ENCODE measurements at places on chromosomes 5 and 9.

- DNase-seq = no peak
These were observed 21.0 kb upstream of the ALDH1B1 start for GRCh38 chr9:38371495-38371894.

DNA sequence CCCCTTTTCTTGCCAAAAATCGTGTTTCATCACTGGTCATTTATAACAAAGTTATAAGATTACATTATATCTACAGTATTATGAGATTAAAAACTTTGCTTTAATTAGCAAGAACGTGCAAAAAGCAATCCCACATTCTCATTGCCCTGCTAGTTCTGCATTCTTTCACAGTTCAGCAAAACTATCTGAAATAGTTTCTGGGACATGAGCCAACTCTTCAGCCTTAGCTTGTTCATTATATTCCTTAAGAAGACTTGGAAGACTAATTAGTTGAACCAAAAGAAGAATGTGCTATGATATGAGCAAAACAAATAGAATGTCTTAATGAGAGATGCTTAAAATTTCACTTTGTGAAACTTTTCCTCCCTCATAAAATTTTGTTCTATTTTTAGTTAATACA, 76.7 kb downstream of the ITGA1 start:
- no peak for DNase-seq

- DNase-seq = no peak
These were observed 7.0 kb downstream of the UBE2QL1 start for GRCh38 chr5:6455571-6456200.

DNA sequence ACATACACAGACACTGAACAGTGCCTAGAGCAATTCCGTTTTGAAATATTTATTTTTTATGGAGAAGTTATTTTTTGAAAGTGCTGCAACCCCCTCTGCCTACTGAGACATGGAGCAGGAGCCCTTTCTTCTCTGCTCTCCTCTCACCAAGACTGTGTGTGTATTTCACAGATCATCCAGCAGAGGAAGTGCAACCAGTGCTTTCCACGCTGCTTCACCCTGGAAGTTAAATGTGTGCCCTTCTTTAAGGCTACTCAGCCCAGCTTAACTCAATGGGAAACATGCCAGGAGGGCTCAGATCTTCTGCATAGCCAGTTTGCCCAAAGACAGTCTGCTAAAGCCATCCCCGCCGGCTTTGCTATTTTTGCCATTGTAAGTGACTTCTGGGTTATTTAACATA, 606.3 kb downstream of the TLE1 start:
- no peak for DNase-seq

DNA sequence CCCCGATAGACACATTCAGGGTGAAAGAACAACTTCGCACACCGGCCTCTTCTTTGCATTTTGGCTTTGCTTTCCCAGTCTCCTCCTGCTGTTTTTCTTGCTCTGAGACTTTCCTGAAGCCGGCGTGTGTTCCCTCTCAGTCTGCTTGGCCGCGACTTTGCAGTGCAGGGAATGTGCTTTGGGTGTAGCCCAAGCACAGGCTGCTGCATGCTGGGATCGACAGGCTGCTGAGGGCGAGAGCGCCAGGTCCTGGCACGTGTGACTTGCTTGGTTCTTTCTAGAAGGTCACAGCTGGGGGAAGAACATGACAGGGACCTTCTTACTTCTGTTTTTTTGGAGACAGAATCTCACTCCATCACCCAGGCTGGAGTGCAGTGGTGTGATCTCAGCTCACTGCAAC, 40.6 kb downstream of the TENT4A start:
- DNase-seq = no peak

DNA sequence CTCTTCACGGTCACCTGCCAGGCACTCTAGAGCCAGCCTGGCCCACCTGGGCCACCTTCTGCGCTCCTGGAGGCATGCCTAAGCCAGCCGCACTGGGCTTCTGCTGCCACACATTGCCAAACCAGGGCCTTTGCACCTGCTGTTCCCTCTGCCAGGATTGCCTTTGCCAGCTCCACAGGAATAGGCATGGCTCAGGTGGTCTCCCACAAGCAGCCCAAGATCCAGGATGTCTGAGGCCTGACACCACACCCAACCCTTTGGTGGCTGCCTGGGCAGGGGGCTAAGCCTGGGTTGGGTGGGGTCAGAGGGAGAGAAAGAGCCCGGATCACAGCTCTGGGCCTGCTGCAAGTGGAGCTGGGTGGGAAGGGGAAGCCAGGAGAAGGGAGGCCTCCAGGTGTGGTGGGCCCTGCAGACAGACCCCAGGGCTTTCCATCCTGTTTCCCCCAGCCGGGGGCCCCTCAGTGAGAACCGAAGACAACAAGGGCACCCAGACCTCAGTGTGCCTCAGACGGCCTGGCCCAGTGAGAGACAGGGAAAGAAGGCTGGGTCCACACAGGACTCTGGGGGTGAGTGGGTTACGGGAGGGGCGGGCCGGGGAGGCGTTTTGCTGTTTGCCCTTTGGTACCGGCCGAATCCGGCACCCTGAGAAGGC, 672 bp upstream of the SUSD3 start:
- DNase-seq = no peak

GRCh38 chr5:159286420-159287035, 23.4 kb downstream of the UBLCP1 start:
- DNase-seq = no peak

DNA sequence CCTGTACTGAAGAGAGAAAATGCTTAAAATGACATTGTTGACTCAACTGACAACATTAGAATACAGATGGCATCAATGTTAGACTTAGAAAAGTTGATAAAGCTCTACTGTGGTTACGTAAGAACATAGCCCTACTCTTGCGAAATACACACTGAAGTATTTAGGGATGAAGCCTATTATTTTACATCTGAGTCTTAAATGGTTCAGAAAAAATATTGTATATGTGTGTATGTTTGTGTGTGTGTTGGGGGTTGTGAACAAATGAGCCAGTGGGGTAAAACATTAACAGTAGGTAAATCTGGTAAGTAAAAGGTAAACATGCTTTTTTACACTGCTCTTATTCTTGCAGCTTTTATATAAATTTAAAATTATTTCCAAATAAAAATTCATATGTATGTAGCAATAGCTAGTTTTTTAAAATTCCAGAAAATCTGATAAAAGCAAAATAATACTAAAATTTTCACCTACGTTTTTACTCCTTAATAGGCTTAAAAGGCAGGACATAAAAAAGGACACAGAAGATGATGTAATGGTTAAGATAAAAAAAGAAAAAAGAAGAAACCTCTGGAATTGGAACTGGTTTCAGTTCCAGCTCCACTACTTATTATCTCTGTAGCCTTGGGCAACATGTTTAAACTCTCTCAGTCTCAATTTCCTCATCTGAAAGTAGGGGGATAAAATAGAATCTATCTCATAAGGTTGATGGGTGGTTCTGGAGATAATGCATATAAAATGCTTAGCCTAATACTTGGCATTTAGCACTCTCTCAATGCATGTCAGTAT, 44.3 kb downstream of the GARNL3 start:
- no peak for DNase-seq

- DNase-seq = no peak
These were observed 29.0 kb downstream of the THBS4 start for GRCh38 chr5:80064124-80064523.

GRCh38 chr5:123365156-123365555, 58.0 kb downstream of the CEP120 start:
- DNase-seq = no peak

DNA sequence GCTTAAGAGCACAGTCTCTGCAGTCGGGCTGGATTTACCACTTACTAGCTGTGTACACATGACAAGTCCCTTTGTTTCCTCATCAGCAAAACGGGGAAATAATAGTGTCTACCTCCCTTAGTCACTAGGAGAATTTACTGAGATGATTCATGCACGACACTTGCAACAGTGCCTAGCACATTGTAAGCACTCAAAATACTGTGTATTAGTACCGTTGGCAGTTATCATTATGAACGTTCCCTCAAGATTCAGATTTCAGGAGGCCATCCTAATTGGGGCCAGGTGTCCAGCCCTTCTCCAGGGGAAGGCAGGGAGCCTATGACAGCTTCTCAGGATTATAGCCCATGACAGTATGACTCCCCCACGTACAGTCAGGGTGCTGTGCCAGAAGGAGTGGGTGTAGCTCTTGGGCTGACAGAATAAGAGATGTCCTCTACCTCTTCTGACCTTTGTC, 164.3 kb downstream of the DOCK2 start:
- DNase-seq = no peak

DNA sequence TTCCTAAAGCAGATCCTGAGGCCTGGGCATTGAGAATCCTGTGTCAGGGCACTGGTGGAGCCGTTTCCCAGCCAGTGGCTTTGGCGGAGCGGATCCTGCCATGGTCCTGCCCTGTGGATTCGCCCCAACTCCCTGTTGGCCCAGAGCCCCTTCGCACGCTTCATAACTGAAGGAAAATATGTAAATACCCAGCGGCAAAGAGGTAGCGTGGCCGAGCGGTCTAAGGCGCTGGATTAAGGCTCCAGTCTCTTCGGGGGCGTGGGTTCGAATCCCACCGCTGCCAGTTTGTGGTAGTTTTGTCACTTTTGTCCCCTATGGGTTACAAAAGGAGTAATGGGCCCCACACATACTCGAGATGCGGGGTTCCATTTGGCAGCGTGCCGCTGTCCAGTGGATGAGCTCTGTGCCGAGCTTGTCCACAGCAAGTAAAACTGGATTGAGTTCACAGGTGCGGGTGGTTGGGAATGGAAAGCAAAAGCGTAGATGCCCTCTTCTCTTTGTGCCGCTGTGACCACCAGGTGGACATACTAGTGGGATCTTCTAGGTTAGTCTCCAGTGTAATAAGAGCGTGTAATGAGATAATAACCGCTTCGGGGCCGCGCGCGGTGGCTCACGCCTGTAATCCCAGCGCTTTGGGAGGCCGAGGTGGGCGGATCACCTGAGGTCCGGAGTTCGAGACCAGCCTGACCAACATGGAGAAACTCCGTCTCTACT, 17.3 kb downstream of the TRIM7 start:
- no peak for DNase-seq

Data from activated CD4-positive, alpha-beta T cell treated with anti-CD3 and anti-CD28 coated beads, Interleukin-2, amount 50 U/mL, for 24 hours (primary cell).